ENCODE measurements at places on chromosomes 5 and 9.
A peak's percentile ranks its signal among the peaks of the same experiment; 100 is the strongest.

GRCh38 chr9:106726070-106726815, 136.7 kb upstream of the ZNF462 start:
- no peak for ATAC-seq

GRCh38 chr9:9585920-9586319, 1026.9 kb downstream of the PTPRD start:
- ATAC-seq: no peak

DNA sequence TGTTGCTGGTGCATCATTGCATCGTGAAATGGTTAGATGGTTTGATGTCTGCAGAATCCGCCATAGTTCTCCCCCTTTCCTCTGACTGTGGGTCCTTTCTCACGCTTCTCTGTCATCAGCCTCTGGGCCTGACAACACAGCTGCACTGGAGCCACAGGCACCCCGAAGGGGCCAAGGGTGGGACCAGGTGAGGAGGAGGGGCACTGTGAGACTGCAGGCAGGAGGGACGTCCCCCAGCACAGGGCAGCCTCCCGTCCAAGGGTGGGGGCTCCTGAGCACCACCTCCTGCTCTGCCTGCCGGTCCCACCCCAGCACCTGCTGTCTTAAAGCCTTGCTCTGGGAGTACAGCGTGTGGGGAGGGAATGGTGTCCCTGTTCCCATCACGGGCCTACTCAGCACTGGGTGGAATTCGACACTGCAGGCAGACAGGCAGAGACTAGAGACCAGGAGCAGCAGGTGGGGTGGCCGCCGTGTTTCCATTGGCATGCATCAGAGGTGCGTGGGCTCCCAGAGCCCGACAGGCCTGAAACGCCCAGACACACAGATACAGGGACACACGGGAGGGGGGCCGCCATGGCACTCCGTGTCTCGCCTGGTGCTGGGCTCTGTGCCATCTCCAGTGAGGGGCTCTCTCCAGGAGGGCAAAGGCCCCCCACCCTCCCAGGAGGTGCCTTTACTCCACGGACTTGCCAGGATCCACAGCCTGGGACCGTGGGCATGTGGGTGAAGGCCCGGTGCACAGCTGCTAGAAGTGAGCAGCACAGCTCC, 15.0 kb downstream of the CACNA1B start:
- no peak for ATAC-seq

GRCh38 chr9:20702570-20702969, 18.5 kb downstream of the FOCAD start:
- ATAC-seq: no peak

DNA sequence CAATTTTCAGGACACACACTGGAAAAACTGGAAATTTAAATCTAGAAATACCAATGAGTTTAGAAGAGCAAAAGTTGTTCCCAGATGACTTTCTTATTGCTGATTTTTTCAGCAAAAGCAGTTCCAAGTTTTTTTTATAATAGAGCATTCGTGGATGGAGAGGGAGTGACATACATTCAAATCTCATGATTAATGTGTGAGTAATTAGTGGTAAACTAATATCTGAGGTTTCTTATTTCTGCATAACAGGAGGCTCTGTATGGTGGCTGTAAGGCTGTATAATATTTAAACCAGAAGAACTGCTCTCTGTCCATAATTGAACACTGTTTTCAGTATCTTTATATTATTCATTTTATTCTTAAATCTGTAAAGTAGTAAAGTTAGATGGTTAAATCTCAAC, 25.8 kb downstream of the LYSMD3 start:
- no peak for ATAC-seq

GRCh38 chr9:137423514-137424291, 510 bp downstream of the NOXA1 start:
- ATAC-seq: peak; percentile 40

- ATAC-seq: peak; percentile 12
Measured at GRCh38 chr5:181173027-181173419, 25.6 kb downstream of the OR2V2 start.

GRCh38 chr5:17019324-17019723, 83.2 kb upstream of the MYO10 start:
- ATAC-seq: no peak

GRCh38 chr9:89426384-89426961, 71.4 kb downstream of the SEMA4D start:
- peak; percentile 40 for ATAC-seq

- ATAC-seq: no peak
Measured at GRCh38 chr9:136058801-136059302, 36.2 kb downstream of the NACC2 start.

DNA sequence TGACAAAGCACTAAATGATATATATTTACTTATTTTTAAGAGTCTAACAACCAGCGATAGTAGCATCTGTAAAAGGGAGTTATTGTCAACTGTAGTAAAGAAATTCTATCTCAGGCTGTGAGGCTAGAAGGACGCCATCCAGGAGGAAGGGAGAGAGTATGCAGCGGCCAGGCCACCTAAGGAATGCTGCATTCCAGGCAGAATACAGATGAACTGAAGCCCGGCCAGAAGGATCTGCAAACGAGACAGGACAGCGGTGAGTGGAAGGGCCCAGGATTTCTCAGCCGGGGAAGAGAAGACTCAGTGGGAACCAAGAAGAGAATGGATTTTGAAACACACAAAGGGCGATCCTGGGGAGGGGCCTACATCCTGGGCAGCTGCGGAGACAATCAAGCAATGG, 7.4 kb downstream of the RETREG1 start:
- ATAC-seq: no peak

DNA sequence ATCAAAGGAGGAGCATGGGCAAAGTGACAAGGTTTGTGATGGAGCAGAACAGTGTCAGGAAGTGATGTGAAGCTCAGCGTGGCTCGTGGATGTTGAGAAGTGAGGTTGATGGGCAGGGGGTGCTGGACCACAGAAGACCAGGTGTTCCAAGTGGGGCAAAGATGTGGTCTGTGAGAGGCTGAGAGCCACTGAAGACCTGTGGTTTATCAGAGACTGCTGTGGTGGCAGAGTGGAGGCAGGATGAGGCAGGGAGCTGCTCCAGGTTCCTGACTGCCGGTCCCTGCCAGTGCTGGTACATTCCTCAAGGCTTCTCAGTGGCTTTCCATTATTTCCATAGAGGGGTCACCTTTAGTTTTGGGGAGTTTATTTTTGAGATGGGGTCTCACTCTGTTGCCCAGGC, 19.1 kb downstream of the PALM2AKAP2 start:
- ATAC-seq: no peak

DNA sequence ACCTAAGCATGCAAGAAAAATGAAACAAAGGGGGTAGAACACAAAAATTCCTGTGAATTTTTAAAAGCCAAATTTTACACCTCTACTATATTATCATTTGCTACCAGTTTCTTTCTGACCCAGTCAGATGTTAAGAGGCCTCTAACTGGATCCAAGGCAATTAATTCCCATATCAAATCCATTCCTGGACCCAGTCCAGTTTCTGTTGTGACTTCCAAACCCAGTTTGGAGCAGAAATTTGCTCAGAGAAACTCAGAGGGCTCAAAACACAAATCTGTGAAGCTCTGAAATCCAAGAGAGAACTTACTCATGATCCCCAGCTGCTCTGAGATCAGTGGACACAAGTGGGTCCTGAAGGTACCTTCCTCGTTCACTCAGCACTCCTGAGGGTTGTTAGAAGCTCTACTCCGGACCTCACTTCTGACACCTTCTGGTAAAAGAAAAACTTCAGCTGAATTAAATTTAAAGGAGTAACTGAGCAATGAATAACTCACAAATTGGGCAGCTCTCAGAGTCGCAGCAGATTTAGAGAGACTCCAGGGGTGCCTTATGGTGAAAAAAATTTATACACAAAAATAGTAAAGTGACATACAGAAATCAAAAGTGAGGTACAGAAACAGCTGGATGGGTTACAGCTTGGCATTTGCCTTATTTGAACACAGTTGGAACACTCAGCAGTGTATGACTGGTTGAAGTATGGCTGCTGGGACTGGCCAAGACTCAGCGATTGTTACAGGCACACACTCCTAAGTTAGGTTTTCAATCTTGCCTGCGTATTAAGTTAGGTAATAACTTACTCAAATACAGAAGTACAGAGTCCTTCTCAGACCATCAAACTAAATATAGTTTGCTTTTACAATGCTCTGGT, 32.4 kb downstream of the INSL4 start:
- no peak for ATAC-seq

DNA sequence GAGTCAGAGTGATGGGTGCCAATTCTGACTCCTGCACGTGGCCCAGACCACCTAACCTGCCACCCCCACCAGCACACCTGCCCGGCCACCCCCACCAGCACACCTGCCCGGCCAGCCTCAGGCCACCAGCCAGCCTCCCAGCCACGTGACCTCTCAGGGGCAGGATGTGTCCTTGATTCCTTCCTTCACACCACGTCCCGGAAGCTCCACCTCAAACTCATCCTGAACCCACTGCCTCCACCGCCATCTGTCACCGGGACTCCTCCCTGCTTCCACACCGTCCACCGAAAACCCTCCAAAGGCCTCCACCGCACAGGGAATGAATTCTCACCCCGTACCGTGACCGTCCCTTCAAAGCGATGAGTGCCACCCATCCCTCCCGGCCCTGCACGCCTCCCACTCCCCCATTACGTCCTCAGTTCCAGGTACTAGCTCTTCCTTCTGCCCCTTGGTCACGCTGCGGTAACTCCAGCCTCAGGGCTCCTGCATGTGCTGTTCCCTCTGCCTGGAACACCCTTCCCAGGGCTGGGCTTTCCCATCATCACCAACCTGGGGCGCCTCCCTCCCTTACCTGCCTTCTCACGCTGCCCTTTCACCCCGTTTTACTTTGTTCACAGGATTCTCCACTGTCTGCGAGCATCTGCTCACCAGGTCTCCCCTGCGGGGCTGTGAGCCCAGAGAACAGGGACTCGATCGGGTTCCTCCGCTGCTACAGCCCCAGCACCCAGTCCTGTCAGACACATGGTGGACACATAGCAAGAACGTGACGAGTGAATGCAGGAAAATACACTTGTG, 82.9 kb downstream of the ADAMTS2 start:
- ATAC-seq: no peak

GRCh38 chr9:69452110-69452782, 127.2 kb downstream of the ENTREP1 start:
- ATAC-seq: no peak

DNA sequence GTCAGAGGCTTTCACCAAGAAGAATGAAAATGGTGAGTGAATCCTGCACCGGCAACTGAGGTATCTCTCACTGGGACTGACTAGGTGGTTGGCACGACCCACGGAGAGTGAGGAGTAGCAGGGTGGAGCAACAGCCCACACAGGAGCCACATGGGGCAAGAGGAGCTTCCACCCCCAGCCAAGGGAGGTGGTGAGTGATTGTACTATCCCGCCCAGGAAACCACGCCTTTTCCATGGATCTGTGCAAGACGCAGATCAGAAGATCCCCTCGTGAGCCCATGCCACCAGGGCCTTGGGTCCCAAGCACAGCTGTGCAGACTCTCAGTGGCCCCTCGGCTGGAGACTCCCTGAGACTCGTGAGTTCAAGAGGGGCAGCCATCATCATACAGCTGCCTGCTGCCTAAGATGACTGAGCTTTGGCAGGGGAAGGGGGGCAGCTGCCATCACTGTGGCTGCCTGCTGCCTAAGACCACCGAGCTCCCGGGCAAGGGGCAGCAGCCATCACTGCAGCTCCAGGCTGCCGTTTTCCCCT, 229.5 kb downstream of the AP3B1 start:
- ATAC-seq: no peak

- no peak for ATAC-seq
Measured at GRCh38 chr5:6837519-6838110, 124.4 kb downstream of the TENT4A start.

DNA sequence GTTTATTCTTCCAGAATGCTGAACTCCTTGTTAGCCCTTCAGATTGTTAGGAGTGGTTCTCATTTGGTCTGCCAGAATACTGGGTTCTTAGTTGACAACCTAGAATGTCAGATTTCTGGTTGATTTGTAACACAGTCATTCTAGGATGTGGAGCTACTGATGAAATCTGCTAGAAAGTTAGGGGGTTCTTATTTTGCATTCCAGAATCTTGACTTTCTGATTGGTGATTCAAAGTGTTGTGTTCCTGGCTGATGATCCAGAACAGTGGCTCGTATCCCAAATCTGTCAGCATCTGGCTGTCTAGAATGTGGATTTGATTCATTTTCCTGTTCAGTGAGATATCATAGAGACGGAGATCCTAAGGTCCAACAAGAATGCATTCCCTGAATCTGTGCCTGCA, 21.9 kb downstream of the PTGS1 start:
- no peak for ATAC-seq

GRCh38 chr5:149185067-149185466, 43.8 kb downstream of the ABLIM3 start:
- ATAC-seq: no peak

- ATAC-seq: no peak
Measured at GRCh38 chr5:140565780-140566095, 1.1 kb downstream of the SLC35A4 start.

DNA sequence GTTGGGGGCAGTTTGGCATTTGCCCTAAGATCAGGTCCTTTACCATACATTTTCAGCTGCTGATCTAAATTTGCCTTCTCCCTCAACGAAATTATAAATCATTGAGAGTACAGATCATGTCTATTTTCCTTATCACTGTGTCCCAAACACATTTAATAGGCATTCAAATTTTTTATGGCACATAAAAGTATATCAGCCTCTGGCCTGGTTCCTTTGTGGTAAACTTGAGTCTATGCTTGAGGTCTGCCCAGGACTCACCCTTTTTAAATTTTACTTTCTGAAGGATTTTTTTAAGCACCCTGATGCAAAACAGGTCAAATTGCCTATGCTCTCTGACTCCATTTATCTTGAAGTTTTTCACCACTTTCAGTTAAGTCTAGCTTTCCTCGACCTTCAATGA, 163.6 kb upstream of the GRIN3A start:
- no peak for ATAC-seq

DNA sequence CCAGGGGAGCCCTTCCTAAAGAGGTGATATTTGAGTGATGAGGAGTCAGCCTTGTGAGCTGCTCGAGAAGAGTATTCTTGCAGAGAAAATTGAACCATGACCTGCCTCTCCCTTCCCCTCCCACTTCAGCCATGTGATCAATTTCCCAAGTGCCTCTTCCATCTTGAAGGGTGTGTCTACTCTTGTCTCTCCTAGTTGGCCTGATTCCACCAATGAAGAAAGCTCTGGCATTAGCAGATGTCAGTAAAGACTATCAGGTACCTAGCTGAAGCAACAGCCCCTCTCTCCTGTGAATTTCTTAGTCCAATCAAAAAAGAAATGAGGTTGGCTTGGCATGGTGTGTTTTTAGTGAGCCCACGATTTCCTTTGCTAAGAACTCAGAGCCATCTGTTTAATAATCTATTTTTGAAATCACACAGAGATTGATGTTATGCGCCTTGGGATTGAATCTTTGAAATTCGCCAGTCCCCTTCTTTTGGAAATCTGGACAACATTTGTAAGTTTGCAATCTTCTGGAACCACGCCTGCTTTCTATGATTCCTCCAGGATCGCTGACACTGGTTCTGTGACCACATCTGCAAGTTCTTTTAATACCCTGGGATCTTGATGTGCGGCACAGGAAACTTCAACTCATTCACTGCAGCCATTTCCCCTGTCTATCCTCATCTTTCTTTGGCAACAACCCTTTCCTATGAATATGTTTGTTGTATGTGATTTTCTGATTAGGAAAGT, 404.6 kb downstream of the DMRT2 start:
- no peak for ATAC-seq

GRCh38 chr9:22919423-22919822, 472.8 kb downstream of the DMRTA1 start:
- no peak for ATAC-seq
